Mesendoderm (in vitro differentiated cells): ENCODE measurements at places on chromosomes 7 and 10.
A peak's percentile ranks its signal among the peaks of the same experiment; 100 is the strongest.

GRCh38 chr7:43465581-43466554 lies 117.0 kb upstream of the STK17A start:
- H3K4me3 ChIP-seq: no peak overlapping the region
- H3K36me3 ChIP-seq: no peaks in the 10 kb centered on the region
- no peak for DNase-seq
- no peaks in the 10 kb centered on the region for H3K27me3 ChIP-seq

DNA sequence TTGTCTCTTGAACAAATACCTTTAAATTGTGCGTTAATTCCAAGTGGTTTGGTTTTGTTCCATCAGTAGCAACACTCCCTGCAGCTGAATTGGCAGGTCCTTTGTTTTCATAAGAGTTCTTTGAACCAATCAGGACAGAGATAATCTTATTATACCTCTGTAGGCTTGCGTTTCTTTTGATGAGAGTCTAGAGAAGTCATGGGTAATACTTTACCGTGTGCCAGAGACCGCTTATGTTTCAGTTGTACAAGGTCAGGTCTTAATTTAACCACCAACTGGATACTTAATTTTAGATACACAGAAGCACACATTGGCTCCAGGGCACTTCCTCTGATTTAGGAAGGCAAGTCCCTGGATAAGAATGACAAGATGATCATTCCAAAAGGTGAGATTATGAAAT lies at the start of gene ASB15:
TSS of gene ASB15 (plus strand) at position 292 of the 400 bp plus-strand sequence. CDS start 12,682 bp downstream, outside the sequence.
- H3K36me3 ChIP-seq: no peaks in the 10 kb centered on the region
- H3K27ac ChIP-seq: no peak within 1 kb of the TSS
- no peaks in the 10 kb centered on the region for H3K4me1 ChIP-seq
- no peak for DNase-seq
- H3K27me3 ChIP-seq: no peaks in the 10 kb centered on the region
- no peak within 1 kb of the TSS for H3K4me3 ChIP-seq

DNA sequence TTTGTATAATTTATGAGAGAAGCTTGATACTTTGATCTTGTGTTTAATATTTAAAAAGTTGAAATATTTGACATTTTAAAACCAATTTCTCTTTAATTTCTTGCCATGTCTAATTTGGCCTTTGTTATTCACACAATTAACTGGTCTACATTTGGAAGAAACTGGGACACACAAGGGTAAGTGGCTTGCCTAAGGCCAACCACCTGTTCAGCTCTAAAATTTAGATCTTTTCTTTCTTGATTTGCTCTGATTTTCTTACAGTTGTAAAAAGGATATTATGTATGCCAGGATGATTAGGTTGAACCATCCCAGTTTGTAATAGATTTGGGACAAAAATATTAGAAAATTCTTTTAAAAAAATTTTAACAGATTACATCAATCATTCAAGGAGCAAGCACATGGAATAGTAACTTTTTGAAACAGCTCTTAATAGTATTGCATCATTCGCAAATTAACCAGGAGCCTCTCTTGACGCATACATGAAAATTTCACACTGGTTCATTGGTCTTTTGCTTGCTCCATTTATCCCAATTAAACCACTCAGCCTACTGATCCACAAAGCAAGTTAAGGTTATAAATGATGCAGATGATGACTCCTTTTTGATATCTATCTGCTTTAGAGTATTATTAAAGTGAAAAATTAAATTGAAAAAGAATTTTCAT lies 222.4 kb upstream of the SLC26A5 start:
- no peak for DNase-seq
- no peak overlapping the region for H3K4me3 ChIP-seq
- no peaks in the 10 kb centered on the region for H3K36me3 ChIP-seq
- H3K4me1 ChIP-seq: no peaks in the 10 kb centered on the region

DNA sequence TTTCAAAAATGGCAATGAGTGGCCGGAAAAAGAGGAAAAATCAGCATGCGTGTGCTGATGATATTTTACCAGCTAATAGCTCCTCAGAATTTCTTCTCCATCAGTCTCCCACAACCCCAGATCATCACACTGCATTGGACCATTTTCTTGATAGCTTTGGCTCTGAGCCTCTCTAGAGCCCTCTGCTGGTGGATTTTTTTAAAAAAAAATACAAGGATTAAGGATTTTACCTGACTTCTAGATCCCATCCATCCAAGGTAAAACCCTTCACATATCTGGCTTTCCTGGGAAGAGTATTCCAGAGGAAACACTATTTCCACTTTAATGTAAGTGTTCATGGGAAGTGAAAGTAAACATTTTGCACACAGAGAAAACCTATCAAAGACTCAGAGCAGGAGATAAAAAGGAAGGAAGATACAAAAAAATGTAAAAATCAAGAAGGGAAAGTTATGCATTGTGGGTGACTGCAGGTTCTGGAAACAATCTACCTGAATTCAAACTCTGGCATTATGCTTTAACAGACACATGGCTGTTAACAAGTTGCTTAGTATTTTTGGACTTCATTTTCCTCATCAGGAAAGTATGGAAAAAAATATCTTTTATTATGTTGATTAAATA lies 380.9 kb downstream of the LRRTM3 start:
- no peaks in the 10 kb centered on the region for H3K36me3 ChIP-seq
- H3K27ac ChIP-seq: no peak overlapping the region
- H3K4me3 ChIP-seq: no peak overlapping the region
- H3K27me3 ChIP-seq: no peaks in the 10 kb centered on the region
- H3K4me1 ChIP-seq: no peaks in the 10 kb centered on the region
- peak; percentile 59 for DNase-seq

- DNase-seq: no peak
- H3K27ac ChIP-seq: no peak overlapping the region
Observed at GRCh38 chr10:43925793-43926192, 277.1 kb upstream of the ZNF32 start.

GRCh38 chr10:6071181-6072175 lies 9.3 kb upstream of the IL2RA start:
- no peaks in the 10 kb centered on the region for H3K4me1 ChIP-seq
- DNase-seq: no peak
- H3K4me3 ChIP-seq: no peak overlapping the region
- H3K27ac ChIP-seq: no peak overlapping the region
- no peaks in the 10 kb centered on the region for H3K27me3 ChIP-seq

GRCh38 chr7:134729895-134730294 lies 49.5 kb upstream of the CALD1 start:
- no peaks in the 10 kb centered on the region for H3K4me1 ChIP-seq
- no peak for DNase-seq
- no peak overlapping the region for H3K27ac ChIP-seq
- H3K27me3 ChIP-seq: no peaks in the 10 kb centered on the region
- H3K4me3 ChIP-seq: no peak overlapping the region

GRCh38 chr7:100102950-100103840 lies 1.8 kb downstream of the AP4M1 start:
- H3K4me3 ChIP-seq: no peak overlapping the region
- H3K4me1 ChIP-seq: peaks cover 5% of the 10 kb centered on the region
- peaks cover 17% of the 10 kb centered on the region for H3K36me3 ChIP-seq
- no peaks in the 10 kb centered on the region for H3K27me3 ChIP-seq
- H3K27ac ChIP-seq: no peak overlapping the region
- no peak for DNase-seq

DNA sequence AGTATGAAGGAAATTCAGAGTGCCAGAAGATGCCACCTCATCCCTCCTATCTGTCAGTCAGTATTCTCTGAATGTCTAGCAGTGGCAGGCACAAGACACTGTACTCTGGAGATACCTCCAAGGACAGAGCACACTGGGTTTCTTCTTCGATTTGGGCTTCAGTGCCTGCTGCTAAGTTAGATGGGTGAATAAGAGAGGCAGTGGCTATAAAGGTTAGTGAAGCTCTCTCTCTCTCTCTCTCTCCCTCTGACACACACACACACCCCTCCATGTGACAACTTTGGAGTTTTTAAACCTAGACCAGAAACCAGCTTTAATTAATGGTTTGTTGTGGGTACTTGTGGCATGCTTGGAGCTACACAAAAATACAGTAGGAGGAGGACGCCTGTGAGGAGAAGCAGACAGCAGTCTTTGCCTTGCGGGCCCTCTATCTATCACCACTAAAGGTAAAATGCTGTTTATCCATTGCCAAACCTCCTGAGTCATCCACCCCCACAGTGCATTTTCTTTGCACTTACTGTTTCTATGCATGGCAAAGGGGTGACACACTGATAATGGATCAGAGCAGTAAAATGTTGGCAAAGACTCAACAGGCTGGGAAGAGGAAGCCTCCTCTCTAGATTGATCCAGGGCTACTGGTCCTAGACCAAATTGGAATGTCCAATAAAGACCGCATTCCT lies 102.5 kb downstream of the TRIL start:
- H3K27me3 ChIP-seq: peaks cover 2% of the 10 kb centered on the region
- H3K4me1 ChIP-seq: no peaks in the 10 kb centered on the region
- no peak overlapping the region for H3K27ac ChIP-seq
- H3K36me3 ChIP-seq: no peaks in the 10 kb centered on the region

DNA sequence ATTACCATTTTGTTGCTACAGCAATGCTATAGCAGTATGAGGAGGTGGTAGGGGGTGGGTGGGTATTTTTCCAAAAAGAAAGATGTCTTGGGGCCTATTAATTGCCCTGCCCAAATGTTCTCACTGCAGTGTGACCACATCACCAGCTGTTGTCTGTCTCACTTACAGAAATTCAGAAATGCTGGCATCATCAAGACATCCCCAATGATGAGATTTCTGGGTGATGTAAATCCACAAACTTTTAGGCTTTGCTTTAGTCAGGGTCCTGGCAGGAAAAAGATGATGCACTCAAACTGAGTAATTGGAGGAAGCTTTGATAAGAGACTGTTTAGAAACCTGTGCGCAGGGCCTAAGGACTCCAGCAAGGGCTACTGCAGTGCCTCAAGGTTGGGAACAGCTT lies 56.2 kb upstream of the OPN4 start:
- H3K27ac ChIP-seq: no peak overlapping the region
- DNase-seq: no peak
- H3K27me3 ChIP-seq: no peaks in the 10 kb centered on the region
- peaks cover 2% of the 10 kb centered on the region for H3K4me1 ChIP-seq
- no peak overlapping the region for H3K4me3 ChIP-seq
- no peaks in the 10 kb centered on the region for H3K36me3 ChIP-seq

- H3K27ac ChIP-seq: no peak overlapping the region
- H3K36me3 ChIP-seq: no peaks in the 10 kb centered on the region
- no peak for DNase-seq
- no peaks in the 10 kb centered on the region for H3K27me3 ChIP-seq
- H3K4me3 ChIP-seq: no peak overlapping the region
Observed at GRCh38 chr10:31590023-31590800, 271.2 kb downstream of the ZEB1 start.

GRCh38 chr7:57403601-57404342 lies 46.2 kb upstream of the ZNF716 start:
- no peaks in the 10 kb centered on the region for H3K27me3 ChIP-seq
- H3K4me3 ChIP-seq: no peak overlapping the region
- no peak for DNase-seq
- no peaks in the 10 kb centered on the region for H3K4me1 ChIP-seq

DNA sequence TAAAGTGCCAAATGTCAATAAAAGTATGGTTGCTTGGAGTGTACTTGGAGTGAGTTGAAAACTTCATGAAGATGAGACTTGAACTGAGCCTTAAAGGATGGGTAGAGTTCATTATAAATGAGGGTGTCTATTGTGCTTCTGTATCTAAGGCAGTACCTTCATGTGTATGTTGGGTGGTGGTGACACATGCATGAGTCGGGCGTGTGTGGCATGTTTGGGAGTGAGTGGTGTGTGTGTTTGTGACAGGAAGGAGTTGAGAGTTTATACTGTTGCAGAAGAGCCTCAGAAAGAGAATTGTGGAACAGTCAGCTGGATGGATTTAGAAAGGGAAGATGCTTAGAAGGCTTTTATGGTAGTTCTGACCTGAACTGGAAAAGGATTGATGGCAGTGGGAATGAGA lies 6.0 kb upstream of the ZRANB1 start:
- no peak for DNase-seq
- no peaks in the 10 kb centered on the region for H3K27me3 ChIP-seq
- H3K27ac ChIP-seq: no peak overlapping the region
- H3K4me1 ChIP-seq: no peaks in the 10 kb centered on the region
- H3K36me3 ChIP-seq: no peaks in the 10 kb centered on the region

DNA sequence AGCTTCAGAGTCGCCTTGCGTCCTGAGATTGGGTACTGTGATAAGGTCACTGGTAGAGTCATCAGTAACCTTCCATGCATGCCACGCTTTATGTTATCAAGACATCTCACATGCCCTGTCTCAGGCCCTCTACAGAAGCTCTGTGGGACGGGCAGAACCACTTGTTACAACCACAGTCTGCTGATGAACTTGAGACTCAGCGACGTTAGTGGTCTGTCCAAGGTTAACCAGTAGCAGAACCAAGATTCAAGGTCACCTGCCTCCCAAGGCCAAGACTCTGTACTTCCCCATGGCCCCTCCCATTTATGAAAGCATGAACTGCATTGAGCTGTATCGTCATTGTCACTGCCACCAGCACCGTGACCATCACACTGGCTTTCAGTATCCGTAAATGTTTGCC lies 15.0 kb downstream of the IQCE start:
- no peaks in the 10 kb centered on the region for H3K27me3 ChIP-seq
- H3K4me1 ChIP-seq: no peaks in the 10 kb centered on the region
- no peaks in the 10 kb centered on the region for H3K36me3 ChIP-seq

- H3K4me1 ChIP-seq: no peaks in the 10 kb centered on the region
- DNase-seq: no peak
- H3K36me3 ChIP-seq: no peaks in the 10 kb centered on the region
- no peaks in the 10 kb centered on the region for H3K27me3 ChIP-seq
Observed at GRCh38 chr7:18302097-18302496, 193.5 kb upstream of the HDAC9 start.

GRCh38 chr7:140926021-140926817 lies 1.5 kb upstream of the BRAF start:
- H3K4me3 ChIP-seq: no peak overlapping the region
- H3K27me3 ChIP-seq: no peaks in the 10 kb centered on the region
- H3K36me3 ChIP-seq: no peaks in the 10 kb centered on the region

DNA sequence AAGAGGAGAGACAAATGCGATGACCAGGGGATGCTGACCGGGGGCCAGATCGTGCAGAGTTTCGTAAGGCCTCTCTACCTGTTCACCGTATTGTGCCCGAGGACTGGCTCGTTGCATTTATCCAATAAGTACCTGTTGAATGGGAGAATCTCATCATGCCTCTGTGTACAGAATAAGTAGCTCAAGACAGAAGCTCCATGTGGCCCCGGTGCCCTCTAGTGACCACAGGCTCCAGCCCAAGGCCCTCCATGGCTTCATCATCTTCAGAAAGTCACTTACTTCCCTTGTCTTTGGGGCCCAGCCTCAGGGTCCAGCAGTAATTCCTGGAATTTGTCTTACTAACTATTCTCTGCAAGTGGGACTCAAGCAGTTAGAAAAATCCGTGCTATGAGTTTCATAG lies 151.0 kb downstream of the CHN2 start:
- no peak overlapping the region for H3K27ac ChIP-seq
- peak; percentile 71 for DNase-seq
- H3K4me3 ChIP-seq: no peak overlapping the region
- H3K27me3 ChIP-seq: no peaks in the 10 kb centered on the region
